HepG2 (cell line): ENCODE measurements at places on chromosomes 11 and 22. TPM values are rescaled to one million over a fixed set of nuclear protein-coding genes. Genes with fewer than 3 reads are reported as not detected.

SEPTIN3 gene
- not detected in 2 replicates for total RNA-seq

DNA sequence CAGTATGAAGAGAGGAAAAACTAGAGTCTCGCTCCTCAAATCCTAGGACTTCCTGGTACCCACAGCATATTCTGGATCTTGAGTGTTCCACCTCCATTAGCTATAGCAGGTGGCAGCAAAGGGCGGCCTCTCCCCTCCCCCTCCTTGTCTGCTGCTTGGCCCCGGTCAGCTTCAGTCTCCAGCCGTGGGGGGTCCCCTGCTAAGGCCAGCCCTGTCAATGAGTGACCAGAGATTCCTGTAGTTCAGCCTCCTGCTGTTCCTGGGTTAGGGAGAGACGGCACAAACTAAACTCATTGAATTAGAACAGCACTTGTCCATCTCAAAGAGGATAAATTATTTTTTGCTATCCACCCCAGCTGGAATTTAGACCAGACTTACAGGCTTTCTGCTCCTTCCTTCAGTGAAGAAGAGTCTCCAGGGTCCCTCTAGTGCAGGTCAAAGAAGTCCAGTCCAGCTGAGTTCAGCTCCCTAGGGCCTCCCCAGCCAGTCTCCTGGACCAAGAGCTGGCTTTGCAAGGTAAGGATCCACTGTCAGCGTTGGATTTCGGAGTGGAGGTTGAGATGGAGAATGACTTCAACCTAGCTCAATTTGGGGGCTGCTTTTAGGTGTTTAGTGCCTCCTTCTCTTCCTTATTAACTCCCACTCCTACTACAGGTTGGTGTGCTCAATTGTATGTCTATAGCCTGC is 1.1 kb upstream of the PHLDB1 start:
- no peak overlapping the region for H3K27ac ChIP-seq
- H3K36me3 ChIP-seq, result no peaks in the 10 kb centered on the region; the same call in 1 of the 2 replicates
- H3K4me3 ChIP-seq, result peak overlapping the region; percentile 31
- peaks cover 39% of the 10 kb centered on the region for H3K4me1 ChIP-seq

GRCh38 chr22:36360011-36360410 is 27.8 kb downstream of the MYH9 start:
- H3K4me1 ChIP-seq, result peaks cover 100% of the 10 kb centered on the region
- H3K27ac ChIP-seq, result peak overlapping the region; percentile 50
- H3K27me3 ChIP-seq, result no peaks in the 10 kb centered on the region
- no peak for DNase-seq
- no peaks in the 10 kb centered on the region; the same call in 1 of the 2 replicates for H3K36me3 ChIP-seq
- H3K4me3 ChIP-seq, result no peak overlapping the region; the same call in 1 of the 2 replicates

DNA sequence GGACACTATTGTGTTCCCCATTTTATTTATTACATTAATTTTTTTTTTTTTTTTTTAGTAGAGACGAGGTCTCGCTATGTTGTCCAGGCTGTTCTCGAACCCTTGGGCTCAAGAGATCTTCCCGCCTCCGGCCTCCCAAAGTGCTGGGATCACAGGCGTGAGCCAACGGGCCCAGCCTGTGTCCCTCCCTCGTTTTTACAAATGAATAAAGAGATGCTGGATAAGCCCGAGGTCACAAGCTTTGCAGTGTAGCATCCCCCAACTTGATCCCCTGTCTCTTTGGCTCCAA is 297 bp upstream of the MTFP1 start:
- H3K27me3 ChIP-seq, result no peaks in the 10 kb centered on the region
- no peak for DNase-seq
- peak overlapping the region; percentile 68 for H3K4me3 ChIP-seq
- peaks cover 45% of the 10 kb centered on the region for H3K4me1 ChIP-seq
- peak overlapping the region; percentile 70 for H3K27ac ChIP-seq

GRCh38 chr11:19055016-19055415 is 5.5 kb downstream of the MRGPRX2 start:
- no peak overlapping the region for H3K4me3 ChIP-seq
- H3K4me1 ChIP-seq, result no peaks in the 10 kb centered on the region
- no peak overlapping the region for H3K27ac ChIP-seq

DNA sequence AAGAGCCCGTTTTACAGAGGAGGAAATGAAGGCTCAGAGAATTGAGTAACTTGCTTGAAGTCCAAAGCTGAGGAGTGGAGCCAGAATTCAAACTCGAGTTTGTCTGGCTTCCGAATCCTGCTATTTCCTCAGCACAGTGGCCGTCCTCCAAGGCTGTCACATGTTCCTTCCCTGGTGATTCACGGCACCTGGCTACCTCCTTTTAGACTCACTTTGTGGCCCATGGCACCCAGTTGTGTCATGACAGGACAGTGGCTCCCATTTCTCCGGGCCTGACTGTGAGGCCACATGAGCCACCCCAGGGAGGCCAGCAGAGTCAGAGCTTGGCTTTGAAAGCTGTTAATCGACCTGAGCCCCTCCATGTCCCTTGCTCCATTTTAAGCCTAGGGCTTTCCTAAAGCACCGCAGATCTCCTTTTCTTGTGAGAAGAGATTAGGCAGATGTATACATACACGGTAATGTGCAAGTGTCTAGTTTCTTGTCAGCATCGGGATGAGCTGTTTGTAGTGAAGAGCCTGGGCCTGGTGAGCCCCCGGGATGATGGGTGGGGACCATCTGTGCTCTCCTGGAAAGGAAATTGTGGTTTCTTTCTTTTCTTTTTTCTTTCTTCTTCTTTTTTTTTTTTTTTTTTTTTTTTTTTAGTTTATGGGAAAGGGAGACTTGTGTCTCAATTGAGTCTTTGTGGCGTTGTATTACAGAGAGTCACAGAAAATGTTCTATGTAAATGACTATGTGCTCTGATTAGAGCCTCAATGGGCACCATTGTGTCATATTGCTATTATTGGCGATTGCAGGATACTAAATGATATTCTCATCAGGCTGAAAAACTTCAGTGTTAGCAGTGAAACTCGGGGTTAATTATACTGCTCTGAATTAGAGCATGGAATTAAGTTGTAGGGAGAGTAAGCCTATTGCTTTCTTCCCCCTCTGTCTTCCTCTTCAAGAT is 54.8 kb downstream of the PTPRJ start:
- no peak overlapping the region for H3K27ac ChIP-seq
- no peak for DNase-seq
- H3K36me3 ChIP-seq, result no peaks in the 10 kb centered on the region
- no peaks in the 10 kb centered on the region for H3K27me3 ChIP-seq
- H3K4me3 ChIP-seq, result no peak overlapping the region
- no peaks in the 10 kb centered on the region for H3K4me1 ChIP-seq

DNA sequence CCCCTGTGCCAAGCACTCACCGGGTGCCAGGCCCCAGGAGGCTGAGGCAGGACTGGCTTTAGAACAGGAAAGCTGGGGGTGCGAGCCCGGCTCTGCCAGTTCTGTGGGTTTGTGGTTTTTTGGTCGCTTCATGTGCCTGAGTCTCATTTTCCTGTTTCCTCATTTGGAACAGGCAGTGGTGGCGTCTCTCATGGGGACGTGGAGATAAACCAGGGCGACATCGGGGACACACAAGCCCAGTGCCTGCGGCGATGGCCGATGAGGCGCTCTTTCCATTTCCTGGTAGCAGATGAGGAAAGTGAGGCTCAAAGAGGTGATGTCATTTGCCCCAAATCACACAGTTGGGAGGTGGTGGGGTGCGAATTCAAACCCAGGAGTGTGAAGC is 20.8 kb upstream of the CHKA start:
- peaks cover 91% of the 10 kb centered on the region for H3K4me1 ChIP-seq
- H3K27ac ChIP-seq, result no peak overlapping the region
- H3K4me3 ChIP-seq, result no peak overlapping the region
- no peak for DNase-seq
- no peaks in the 10 kb centered on the region for H3K36me3 ChIP-seq

CWC15 gene
- total RNA-seq, result 61.2 and 73.7 TPM in 2 replicates

- H3K4me1 ChIP-seq, result no peaks in the 10 kb centered on the region
- no peaks in the 10 kb centered on the region for H3K36me3 ChIP-seq
- H3K27ac ChIP-seq, result no peak overlapping the region
- peak; percentile 55 for DNase-seq
- no peak overlapping the region for H3K4me3 ChIP-seq
- H3K27me3 ChIP-seq, result no peaks in the 10 kb centered on the region
These were observed 74.9 kb upstream of the RAG2 start for GRCh38 chr11:36672815-36673450.

CYP2R1 gene
- 0.60 TPM in 1 of 2 replicates, not detected in the other for total RNA-seq

DNA sequence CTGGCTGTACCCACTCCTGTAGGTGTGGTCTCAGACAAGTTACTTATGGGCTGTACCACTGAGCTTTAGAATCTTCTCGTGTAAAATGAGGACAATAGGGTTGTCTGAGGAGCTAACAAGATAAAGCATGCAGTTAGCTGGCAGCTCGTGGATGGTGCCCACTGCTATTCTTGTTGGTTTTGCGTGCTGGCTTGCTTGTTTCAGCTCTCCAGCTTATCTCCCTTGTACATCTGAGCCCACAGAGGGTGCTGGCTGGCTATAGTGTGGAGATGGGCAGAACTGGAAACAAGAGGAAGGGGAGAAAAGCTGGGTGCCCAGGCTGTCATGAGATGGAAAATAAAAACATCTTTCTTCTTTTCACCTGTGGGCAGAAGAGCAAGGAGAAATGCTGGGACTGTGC is 46.5 kb upstream of the GALNT18 start:
- no peak overlapping the region for H3K4me3 ChIP-seq
- DNase-seq, result no peak
- H3K4me1 ChIP-seq, result no peaks in the 10 kb centered on the region
- H3K36me3 ChIP-seq, result no peaks in the 10 kb centered on the region

GRAP2 gene
- total RNA-seq, result not detected in 2 replicates

BTG4 gene
- total RNA-seq, result not detected in 2 replicates

DNA sequence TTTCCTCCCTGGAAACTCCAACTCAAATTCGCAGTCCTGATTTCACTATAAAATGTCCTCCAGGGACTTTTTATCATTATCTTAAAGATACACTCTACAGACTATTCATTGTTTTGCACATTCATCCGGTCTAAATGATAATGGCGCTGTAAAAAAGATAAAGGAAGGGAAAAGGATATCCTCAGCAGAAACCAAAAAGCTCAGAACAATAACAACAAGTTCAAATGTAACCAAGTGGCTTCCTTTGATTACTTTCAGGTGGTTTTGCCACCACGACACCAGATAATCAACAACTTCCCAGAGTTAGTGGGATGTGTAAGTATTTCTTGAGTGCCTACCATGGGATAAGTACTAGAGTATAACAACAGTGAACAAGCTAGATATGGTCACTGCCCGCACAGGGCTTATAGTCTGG is 26.3 kb downstream of the PRCP start:
- H3K4me3 ChIP-seq, result no peak overlapping the region
- H3K27me3 ChIP-seq, result no peaks in the 10 kb centered on the region
- no peaks in the 10 kb centered on the region for H3K36me3 ChIP-seq
- H3K27ac ChIP-seq, result no peak overlapping the region
- no peak for DNase-seq

MUC2 gene
- total RNA-seq, result not detected in 2 replicates

GRCh38 chr11:104075706-104076105 is 39.3 kb downstream of the DDI1 start:
- no peaks in the 10 kb centered on the region for H3K4me1 ChIP-seq
- no peaks in the 10 kb centered on the region for H3K36me3 ChIP-seq
- H3K27me3 ChIP-seq, result no peaks in the 10 kb centered on the region
- no peak for DNase-seq
- no peak overlapping the region for H3K4me3 ChIP-seq
